Activated T-helper 17 cell treated with anti-CD3 and anti-CD28 coated beads, Interleukin-2, amount 50 U/mL, for 72 hours (primary cell): ENCODE measurements at places on chromosomes 12 and 14. TPM values are rescaled to one million over a fixed set of nuclear protein-coding genes. Genes with fewer than 3 reads are reported as not detected.

Gene CD27
- 42.1 TPM for total RNA-seq

Gene CEP128
- 34.6 TPM for total RNA-seq

Gene AKAP6
- 1.1 TPM for total RNA-seq

Gene MIPOL1
- 0.67 TPM for total RNA-seq
